ENCODE measurements at places on chromosomes 12 and 14.
A peak's percentile ranks its signal among the peaks of the same experiment; 100 is the strongest.

GRCh38 chr12:14995583-14996425 is 23.0 kb downstream of the PDE6H start:
- no peak for DNase-seq

GRCh38 chr12:111438481-111438880 is 32.8 kb downstream of the SH2B3 start:
- DNase-seq, result peak; percentile 63

DNA sequence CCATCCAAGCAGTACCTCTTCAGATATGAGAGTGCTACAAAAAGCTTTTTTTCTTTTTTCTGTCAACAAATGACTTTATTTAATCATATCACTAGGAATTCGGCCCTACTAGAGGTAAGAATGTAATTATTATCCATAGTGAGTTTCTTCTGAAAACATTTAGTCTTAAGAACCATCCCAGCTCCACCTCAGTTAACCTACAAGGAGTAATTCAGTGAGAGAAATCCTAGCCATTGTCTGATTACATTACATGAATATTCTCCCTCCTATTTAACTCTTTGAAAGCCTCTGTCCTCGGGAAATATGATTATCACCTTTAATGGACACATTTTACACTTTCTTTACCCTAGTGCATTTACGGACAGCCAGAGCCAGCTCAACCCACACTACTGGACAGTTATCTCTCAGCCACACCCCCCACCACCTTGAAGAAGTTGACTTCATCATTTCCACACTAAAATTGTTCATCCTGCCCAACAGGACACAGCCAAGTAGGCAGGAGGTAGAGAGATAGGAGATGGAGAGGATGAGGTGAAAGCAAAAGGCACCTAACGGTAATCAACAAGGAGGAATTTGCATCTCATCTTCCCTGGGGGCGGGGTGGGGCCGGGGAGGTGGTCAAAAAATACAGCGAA is 1.3 kb downstream of the PPFIA2 start:
- no peak for DNase-seq

GRCh38 chr14:58082011-58082410 is 70.0 kb downstream of the ARMH4 start:
- DNase-seq, result no peak

GRCh38 chr14:88281447-88281846 is 41.6 kb downstream of the KCNK10 start:
- DNase-seq, result no peak

DNA sequence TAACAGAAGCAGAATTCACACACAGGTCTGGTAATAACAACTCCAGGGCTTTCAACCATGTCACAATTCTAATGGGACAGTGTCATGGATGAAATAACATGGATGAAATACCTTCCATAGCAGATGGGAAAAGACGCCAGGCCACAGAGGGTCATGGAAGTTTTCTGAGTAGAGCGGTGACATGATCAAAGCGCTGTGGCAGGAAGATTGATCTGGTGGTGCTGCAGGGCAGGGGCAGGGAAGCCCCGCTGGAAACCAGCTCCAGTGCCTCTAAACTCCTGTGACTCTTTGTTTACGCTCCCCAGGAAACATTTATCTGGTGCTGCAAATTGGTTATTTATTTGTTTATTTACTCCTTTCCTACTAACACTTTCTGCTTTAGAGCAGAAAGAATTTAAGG is 108.3 kb upstream of the HMGA2 start:
- DNase-seq, result no peak

- peak; percentile 100 for DNase-seq
These were observed at the start of gene STAT2 for GRCh38 chr12:56359851-56360767. Gene STAT2, minus strand, starts transcription at chr12:56360107. Its CDS starts 3,536 bp downstream, at chr12:56356571.

DNA sequence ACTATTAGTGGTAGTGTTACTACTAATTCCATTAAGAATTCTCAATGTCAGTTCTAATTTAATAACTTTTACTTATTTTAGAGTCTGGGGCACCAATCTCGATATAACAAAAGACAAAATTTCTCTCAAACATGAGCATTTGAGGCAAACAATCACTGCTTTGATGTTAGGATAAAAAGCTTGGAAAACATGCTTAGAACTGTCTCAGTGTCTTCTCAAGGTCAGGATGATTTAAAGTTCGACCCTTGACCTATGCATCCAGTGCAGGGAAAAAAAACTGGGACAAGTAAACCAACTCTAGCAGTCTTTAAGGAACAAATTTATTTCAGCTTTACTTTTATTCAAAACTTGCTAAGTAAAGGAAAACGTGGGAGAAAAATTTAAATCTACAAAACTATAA is 31.1 kb downstream of the SPTLC2 start:
- no peak for DNase-seq

- DNase-seq, result no peak
These were observed 254.0 kb upstream of the KRR1 start for GRCh38 chr12:75765170-75766059.

- no peak for DNase-seq
These were observed 1.5 kb downstream of the CAND1 start for GRCh38 chr12:67270622-67271021.

- DNase-seq, result no peak
These were observed 13.5 kb downstream of the PHETA1 start for GRCh38 chr12:111355201-111355925.

- no peak for DNase-seq
These were observed 3.3 kb upstream of the BHLHE41 start for GRCh38 chr12:26128168-26128567.

DNA sequence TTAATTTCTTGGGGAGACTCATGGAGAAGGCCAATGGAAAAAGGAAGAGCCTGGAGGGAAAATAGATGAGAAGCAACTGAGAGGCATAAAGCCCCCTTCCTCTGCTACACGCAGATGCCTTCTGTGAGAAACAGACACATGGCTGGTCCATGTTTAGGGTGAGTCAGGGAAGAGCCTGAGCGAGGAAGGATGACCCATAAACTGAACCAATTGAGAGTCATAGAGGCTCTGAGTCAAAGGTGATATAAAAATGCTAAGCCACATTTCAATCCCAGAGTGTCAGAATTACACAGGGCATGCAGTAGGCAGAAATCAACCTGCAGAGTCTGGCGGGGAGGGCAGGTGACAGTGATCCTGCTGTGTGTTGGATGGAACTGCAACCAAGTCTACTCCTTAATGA is 30.1 kb upstream of the NEDD1 start:
- no peak for DNase-seq

DNA sequence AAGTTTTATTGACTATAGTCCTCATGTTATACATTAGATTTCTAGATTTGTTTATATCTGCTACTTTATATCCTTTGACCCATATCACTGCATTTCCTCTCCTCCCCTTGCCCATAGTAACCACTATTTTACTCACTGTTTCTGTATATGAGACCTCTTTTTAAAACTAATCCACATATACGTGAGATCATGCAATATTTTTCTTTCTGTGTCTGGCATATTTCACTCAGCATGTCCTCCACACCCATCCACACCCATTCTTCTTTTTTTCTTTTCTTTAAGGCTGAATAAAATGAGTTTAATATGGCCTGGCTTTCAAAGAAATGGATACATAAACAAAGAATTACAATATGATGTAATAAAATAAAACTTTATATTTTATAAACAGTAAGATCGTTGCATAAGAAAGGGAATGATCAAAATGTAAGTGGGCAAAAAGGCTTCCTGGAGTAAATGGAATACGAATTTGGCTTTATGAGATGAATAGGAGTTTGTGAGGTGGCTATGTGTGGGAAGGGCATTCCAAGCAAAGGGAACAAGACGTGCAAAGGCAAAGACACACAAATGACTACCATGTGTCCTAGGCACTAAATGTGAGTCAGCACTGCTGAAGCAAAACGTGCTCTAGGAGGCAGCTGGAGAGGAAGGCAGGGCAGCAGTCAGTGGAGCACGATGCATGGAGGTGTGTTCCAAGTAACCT is 53.2 kb upstream of the HIF1A start:
- no peak for DNase-seq

- no peak for DNase-seq
These were observed 8.7 kb upstream of the SLC4A8 start for GRCh38 chr12:51415931-51416330.

- no peak for DNase-seq
These were observed 2.6 kb downstream of the CD9 start for GRCh38 chr12:6202846-6203245.

DNA sequence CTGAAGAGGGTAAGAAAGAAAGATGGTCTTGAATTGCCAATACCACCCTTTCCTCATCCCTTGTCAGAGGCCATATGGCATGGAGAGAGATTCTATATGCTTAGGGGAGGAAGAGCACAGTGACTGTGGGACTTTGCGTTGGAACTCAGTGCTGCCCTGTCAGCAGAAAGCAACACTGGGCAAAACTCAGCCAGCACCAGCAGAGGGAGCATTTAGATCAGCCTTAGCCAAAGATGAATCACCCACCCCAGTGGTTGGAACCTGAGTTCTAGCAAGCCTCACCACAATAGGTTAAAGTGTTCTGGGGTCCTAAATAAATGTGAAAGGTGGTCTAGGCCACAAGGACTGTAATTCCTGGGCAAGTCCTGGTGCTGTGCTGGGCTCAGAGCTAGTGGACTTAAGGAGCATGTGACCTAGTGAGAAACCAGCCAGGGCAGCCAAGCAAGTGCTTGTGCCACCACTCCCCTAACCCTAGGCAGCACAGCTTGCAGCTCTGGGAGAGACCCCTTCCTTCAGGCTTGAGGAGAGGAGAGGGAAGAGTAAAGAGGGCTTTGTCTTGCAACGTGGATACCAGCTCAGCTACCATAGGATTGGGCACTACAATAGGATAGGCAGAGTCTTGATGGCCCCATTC is 11.4 kb upstream of the BCAT1 start:
- peak; percentile 61 for DNase-seq

GRCh38 chr12:77893918-77894317 is 63.2 kb downstream of the NAV3 start:
- no peak for DNase-seq

GRCh38 chr12:132257206-132257954 is 72.0 kb downstream of the GALNT9 start:
- no peak for DNase-seq

DNA sequence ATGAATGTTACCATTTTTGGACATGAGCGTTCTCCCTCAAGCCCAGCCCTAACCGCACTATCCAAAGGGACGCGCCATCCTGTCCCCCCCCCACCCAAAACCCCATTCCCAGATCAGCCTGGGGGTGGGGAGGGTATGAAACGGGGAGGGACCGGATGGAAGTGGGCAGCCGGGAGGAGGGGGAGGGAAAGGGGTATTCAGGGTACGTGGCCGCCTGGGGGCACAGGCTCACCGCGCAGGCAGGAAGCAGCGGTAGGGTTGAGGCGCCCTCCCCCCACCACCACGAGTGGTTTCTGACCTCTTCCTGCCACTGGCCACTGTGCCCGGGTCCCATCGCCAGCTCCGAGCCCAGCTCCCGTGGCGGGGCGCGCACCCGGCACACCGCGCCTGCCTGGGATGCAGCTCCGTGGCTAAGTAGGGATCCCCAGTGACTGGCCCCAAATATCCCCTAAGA is 1.4 kb downstream of the ACTN1 start:
- peak; percentile 80 for DNase-seq

DNA sequence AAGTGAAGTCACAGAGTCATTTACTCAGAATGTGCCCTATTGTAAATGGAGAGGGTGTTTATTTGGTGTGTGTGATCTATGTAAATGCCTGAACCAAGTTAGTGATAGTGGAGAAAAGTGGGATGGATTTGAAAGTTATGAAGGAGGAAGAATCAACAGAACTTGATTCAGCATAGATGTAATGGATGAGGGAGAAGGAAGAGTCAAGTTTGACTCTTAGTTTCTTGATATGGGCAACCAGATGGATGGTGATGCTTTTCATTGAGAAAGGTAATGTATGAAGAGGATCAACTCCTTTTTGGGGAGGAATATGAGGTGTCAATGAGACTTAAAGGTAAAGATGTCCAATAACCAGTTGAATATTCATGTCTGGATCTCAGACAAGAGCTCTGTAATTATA is 6.7 kb upstream of the MON2 start:
- DNase-seq, result no peak

GRCh38 chr14:99519931-99520421 is 38.8 kb downstream of the CCNK start:
- DNase-seq, result no peak

GRCh38 chr14:89283327-89284060 is 133.5 kb downstream of the FOXN3 start:
- DNase-seq, result peak; percentile 56

DNA sequence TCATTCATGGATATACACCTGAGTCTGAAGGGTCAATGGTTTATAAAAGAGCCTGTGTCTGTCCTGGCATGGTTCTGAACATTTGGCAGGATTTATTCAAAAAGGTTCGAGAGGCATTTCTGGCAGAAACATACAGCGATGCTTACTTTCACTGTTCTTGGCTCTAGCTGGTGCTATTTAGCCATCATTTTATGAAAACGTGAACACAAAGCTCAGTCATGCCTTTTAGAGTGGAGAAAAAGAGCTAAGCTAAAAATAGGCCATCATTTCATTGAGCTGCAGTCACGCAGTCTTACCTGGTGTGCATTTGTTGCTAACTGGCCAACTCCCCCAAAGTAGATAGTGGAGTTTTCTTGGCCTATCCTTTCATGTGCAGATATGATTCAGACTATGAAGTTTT is 1209.5 kb downstream of the SLC16A7 start:
- DNase-seq, result no peak
